Frontal cortex (tissue), 4 donors: ENCODE measurements at places on chromosomes 16 and 17. TPM values are rescaled to one million over a fixed set of nuclear protein-coding genes. Genes with fewer than 3 reads are reported as not detected.

Gene MYH2
- total RNA-seq = not detected

Gene HSD17B2
- total RNA-seq = under 0.01 TPM

Gene PIRT
- under 0.01 TPM for total RNA-seq

Gene FOXF1
- 0.41 TPM for total RNA-seq

Gene COL1A1
- 26.1 TPM for total RNA-seq

Gene MYL4
- total RNA-seq = 4.1 TPM

Gene C17orf107
- total RNA-seq = 2.4 TPM

Gene CNTD1
- 0.82 TPM for total RNA-seq

Gene TBX6
- total RNA-seq = 0.41 TPM

Gene GCGR
- not detected for total RNA-seq

Gene CA5A
- not detected for total RNA-seq

Gene RUNDC3A
- total RNA-seq = 123 TPM

Gene NPB
- 1.2 TPM for total RNA-seq

Gene ZG16
- not detected for total RNA-seq

Gene GEMIN4
- total RNA-seq = 7.7 TPM

Gene C17orf100
- total RNA-seq = 2.9 TPM

Gene CCL13
- total RNA-seq = 1.2 TPM

Gene PFAS
- 22.8 TPM for total RNA-seq

Gene PRRT2
- 15.9 TPM for total RNA-seq

Gene TBC1D3I
- total RNA-seq = under 0.01 TPM

Gene ENDOV
- 13.9 TPM for total RNA-seq

Gene TMC7
- total RNA-seq = 3.3 TPM

Gene KRTAP1-5
- total RNA-seq = not detected

Gene BIRC5
- total RNA-seq = 6.9 TPM

Gene SULT1A4
- 3.3 TPM for total RNA-seq

Gene RNF112
- 26.1 TPM for total RNA-seq

Gene KRT20
- not detected for total RNA-seq

Gene CDH8
- total RNA-seq = 39.9 TPM

Gene NPLOC4
- total RNA-seq = 39.9 TPM

Gene MRM1
- 3.3 TPM for total RNA-seq

Gene NSMCE1
- total RNA-seq = 35.1 TPM

Gene NAGS
- total RNA-seq = 0.41 TPM

Gene CPHXL2
- not detected for total RNA-seq

Gene KRTAP2-3
- total RNA-seq = not detected

Gene CTRB2
- not detected for total RNA-seq

Gene TMEM235
- not detected for total RNA-seq

Gene OR3A3
- not detected for total RNA-seq

Gene NECAB2
- total RNA-seq = 6.9 TPM

Gene CHST4
- total RNA-seq = not detected

Gene OTOP3
- not detected for total RNA-seq

Gene CAVIN1
- total RNA-seq = 8.2 TPM

Gene ZFHX3
- 4.9 TPM for total RNA-seq
